ENCODE measurements at places on chromosomes 1 and 21.

GRCh38 chr1:10114746-10115145, 82.0 kb downstream of the UBE4B start:
- no peak for DNase-seq

- no peak for DNase-seq
Measured at GRCh38 chr1:99669376-99669775, 23.5 kb downstream of the PALMD start.

GRCh38 chr21:21085206-21085605, 87.0 kb downstream of the NCAM2 start:
- no peak for DNase-seq

DNA sequence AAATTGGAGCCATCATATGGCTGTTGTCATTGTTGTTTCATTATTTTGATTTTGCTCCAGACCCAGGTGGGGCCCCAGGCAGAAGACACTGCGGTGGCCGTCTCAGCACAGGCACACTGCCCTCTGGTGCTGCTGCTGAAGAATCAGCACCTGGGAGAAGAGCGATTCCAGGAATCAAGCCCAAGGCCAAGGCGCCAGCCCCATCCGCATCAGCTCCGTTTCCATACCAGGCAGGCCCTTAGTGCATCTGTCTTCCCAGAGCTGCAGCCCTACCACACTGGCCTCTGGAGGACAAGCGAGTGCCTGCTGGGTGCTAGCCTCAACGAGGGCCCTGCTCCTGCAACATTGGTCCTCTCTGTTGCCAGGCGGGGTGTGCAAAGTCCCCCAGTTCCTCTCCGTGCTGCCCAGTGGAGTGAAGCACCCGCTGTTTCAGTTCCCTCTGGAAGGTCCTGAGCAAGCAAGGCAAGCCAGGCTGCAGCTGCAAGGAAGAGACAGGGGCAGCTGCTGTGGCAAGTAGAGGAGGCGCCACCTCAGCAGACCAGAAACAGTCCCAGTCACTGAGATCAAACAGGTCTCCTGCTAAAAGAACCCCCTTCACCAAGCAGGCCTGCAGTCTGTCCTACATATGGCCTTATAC, 5.2 kb downstream of the GRIK3 start:
- no peak for DNase-seq

- no peak for DNase-seq
Measured at GRCh38 chr1:84116558-84116957, 27.5 kb upstream of the PRKACB start.

DNA sequence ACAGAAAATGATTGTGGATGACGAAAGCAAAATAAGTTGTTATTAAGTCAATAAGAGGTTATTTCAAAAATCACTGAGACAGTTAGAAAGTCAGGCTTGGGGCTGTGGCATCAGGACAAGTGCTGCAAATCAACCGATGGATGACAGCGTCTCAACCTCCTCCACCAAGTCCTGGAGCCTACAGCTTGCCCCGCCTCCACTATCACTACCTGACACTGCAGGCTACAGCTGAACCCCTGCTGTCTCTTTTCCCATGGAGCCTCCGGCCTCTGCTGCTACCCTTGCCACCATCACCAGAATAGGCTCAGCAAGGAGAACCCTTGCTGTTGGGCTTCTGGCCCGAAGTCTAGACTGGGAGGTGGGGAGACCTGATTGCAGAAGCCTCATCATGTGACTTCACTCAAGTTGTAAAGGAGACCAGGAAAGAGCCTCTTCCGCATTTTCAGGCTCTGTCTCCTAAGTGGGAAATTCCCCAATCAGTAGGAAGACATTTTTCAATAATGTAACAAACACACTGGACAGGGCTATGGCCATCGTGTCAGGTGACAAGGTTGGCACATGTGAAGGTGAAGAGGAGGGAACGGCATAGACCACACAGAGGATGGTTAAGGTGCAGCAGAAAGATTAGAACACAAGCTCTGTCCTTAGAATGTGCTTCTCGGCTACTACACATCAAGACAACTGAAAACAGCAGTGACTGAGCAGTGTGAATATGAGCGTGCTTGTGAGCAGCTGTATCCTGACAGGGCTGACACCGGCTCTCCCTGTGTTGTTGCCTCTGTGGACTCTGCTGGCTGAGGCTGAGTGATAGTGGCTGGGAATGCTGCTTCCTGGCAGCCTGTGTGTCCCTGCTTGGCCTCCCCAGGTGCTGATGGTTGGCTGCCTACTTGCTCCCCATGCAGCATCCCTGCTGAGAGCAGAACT, 660.7 kb downstream of the PTPRU start:
- no peak for DNase-seq

Data from T-cell (primary cell).